Fibroblast of skin of left quadriceps (primary cell): ENCODE measurements at places on chromosomes 3 and 15.

- DNase-seq = no peak
These were observed 4.0 kb upstream of the PTH1R start for GRCh38 chr3:46873521-46873920.

- DNase-seq = no peak
These were observed 713.9 kb upstream of the GBE1 start for GRCh38 chr3:82475306-82475705.

DNA sequence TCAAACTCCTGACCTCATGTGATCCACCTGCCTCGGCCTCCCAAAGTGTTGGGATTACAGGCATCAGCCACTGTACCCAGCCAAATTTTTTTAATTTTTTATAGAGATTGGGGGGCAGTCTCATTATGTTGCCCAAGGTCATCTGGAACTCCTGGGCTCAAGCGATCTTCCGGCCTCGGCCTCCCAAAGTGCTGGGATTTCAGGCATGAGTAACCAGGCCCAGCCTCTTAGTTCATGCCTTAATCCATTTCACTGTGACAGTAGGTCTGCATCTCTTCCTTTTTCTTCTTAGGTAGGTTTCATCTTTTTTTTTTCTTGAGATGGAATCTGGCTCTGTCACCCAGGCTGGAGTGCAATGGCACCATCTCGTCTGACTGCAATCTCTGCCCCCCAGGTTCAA lies 37.3 kb upstream of the PPP4R2 start:
- no peak for DNase-seq

DNA sequence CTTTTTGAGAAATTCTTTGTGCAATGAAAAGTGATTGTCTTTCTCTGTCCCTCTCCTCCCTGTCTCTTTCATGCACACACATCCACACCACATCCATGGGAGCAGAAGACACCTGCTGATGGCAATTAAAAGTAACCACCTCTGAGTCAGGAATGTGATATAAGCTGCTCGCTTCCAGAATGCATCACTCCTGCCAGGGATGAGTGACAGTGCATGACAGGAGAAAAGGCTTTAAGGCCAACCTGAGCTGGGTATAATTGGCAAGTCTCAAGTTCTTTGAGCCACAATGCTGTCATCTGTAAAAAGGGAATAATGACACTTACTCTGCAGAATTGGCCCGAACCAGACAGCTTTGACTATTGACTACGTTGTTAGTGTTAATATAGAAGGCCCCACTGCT lies 59.6 kb downstream of the UBP1 start:
- no peak for DNase-seq

GRCh38 chr3:97979610-97980009 lies 7.4 kb upstream of the RIOX2 start:
- DNase-seq = no peak

DNA sequence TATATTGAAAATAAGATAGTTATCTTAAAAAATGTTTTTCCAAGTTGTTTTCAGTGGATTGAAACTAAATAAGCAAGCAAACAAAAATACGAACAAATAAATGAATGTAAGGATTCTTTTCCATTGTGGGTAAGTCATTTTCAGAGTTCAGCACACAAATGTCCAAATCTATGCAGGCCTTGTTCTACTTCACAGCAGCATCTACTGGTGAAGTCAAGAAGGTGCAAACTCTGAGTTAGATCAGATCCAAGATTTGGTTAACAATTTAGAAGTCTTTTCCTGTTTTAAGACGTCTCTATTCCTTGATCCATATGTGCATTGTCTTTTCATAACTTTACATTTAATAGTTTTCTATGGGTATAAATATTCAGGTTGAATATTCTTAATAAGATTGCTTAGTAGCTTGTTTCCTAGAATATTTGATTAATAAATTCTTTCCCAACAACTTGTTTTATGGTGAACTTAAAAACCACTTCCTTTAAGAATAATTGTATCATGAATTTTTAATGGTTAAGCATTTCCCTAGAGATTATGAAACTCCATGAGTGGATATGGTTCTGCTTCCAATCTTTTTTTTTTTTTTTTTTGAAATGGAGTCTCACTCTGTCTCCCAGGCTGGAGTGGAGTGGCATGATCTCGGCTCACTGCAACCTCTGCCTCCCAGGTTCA lies 10.5 kb downstream of the PTX3 start:
- DNase-seq = no peak

DNA sequence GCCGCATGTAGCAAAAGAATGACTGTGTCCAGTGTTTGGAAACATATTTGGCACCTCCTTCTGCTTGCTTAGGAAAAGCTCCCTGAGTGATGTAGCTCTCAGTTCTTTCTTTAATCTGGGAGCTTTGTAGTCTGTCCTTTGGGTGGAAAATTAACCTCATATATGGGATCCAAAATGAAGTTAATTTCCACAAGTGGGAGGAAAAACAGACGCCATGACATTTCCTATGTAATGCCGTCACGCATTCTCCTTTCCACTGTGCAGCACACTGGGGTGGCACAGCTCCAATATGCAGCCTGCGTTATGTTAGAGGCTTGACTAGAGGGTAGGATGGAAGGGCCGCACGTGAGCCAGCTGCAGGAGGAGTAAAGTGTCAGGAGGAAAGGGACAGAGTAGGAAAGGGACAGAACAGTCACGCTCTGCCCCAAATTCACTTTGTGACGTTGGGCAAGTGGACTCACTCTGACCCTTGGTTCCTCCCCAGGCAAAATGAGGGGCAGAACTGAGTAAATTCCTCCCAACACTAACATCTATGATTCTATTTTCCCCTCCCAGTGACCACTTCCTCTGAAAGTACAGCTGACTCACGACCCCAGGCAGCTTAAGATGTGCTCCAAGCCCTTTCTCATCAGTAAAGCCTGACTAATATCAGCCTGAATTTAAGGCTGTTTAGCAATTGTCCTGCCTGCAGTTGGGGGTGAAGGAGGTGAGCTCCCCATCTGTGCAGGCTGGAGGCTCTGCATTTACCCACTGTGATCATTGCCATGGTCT lies 176.5 kb upstream of the PFN2 start:
- no peak for DNase-seq
